ENCODE measurements at places on chromosomes 4 and X.
A peak's percentile ranks its signal among the peaks of the same experiment; 100 is the strongest.

- DNase-seq, result no peak
These were observed 29.6 kb upstream of the COX18 start for GRCh38 chr4:73099143-73099542.

- peak; percentile 7 for DNase-seq
These were observed 6.4 kb downstream of the TCEAL8 start for GRCh38 chrX:103248553-103248952.

GRCh38 chr4:41532882-41533281, 5.1 kb upstream of the LIMCH1 start:
- DNase-seq, result no peak

DNA sequence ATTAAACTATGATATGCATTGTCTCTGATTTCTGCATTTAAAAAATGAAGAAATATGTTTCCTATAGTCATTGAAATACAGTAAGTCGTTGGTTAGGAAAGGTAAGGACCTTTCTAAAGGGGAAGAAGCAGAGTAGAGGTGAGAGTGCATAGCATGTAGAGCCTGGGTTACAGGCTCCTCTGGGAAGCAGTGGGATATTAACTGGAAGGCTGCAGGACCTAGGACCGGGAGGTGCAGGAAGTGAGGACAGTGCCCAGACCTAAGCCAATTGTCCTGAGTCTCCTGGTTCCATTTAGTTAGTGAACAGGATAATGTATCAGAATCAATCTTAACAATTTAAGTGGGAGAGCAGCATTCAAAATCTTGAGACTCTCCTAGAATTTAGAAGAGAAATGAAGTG, 237.1 kb upstream of the NUDT6 start:
- no peak for DNase-seq

GRCh38 chrX:22237479-22237878, 35.2 kb upstream of the CBLL2 start:
- DNase-seq, result no peak

- peak; percentile 20 for DNase-seq
These were observed 238.2 kb upstream of the MAD2L1 start for GRCh38 chr4:120304801-120305200.

- no peak for DNase-seq
These were observed 1.2 kb downstream of the TADA2B start for GRCh38 chr4:7044137-7044930.

DNA sequence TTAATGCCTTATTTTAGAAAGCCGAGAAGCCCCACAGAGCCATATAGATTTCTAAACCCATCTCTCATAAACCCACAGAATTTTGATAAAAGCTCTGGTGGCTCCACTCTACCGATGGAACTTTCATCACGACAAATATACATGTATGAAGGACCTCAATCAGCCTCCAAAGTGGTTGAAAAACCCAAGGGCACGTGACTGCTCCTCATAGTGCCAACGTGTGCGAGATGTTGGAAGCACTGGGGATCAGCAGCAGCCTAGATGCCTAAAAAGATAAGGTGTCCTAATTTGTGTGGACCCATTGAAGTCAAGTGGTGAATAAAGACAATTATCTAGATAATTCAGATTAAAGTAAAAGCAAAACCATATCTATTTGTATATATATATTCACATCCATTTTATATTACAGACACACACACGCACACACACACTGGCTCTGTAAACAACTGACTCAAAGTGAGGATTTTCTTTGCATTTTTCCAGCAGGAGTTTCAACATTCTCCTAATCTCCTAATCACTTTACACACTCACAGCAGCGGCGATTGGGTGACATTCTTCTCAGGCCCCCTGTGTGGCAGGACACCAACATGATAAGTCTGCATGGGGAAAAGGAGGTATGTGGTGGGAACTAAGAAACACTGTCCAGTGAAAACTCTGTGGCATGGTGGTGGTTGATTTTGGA, 2.8 kb upstream of the PITX2 start:
- DNase-seq, result no peak

DNA sequence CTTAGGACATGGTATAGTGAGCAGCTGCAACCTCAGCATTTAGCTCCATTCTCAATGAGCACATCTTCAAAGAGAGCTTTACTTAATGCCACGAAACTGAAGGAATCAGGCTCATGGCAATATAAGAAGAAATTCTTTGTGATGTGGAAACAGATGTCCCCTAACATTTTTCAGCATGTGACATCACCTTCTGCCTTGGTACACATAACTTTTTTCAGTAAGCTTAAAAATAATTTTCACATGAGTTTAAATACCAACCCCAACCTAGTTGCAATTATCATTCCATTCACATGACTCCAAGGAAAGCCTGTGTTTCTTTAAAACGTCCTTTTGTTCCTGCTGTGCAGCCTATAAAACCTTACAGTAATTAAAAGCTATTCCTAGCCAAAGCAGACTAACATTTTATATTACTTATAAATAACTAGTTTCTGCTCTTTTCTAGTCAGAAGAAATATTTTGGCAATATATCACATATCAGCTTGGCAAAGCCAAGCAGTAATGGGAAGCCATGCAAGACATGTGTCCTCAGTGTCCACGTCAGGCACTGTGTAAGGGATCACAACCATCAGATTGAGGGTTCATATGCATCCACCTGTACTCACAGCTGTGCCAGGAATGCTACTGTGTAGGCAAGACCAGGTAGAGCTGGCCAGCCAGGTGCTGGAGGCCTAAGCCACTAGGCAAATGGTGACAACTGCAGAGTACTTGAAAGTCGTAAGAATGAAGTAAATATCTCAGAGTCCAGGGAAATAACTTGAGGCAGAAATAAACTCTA, 466.6 kb downstream of the INPP4B start:
- no peak for DNase-seq

GRCh38 chrX:18949291-18949943, 34.5 kb downstream of the PHKA2 start:
- DNase-seq, result no peak

DNA sequence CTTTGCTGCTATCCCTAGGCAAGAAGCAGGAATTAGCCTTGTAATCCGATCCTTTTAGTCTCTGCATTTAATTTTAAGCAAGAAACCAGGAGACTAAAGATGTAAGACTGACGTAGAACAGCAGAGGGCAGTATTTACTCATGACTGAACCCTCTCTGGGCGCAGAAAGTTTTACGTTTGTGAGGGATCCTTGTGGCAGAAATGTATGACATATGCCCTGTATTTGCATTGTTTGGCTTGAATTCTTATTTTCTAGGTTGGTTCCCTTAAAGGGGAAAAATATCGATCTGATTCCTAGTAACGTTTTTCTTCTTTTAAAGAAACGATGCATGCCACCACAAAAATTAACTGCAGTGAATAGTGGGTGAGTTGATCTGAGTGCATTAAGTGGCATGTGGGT, 1.3 kb upstream of the FAT4 start:
- peak; percentile 76 for DNase-seq

DNA sequence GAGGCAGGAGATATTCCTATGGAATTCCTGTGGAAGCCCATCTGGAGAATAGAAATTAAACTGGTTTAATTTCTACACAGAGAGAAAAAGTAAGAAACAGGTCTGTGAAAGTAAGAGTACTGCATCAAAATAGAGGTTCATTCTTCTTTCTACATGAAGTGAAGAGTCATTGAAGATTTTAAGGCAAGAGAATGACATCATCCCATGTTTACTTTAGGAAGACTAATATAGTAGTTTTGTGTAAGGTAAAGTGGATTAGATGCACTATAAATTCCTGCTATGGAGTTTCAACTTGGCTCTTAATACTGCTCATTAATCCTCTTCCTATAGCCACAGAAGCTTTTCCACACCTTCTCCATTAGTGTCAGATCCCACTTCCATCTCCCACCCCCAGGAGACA, 47.6 kb downstream of the CNGA1 start:
- DNase-seq, result no peak

DNA sequence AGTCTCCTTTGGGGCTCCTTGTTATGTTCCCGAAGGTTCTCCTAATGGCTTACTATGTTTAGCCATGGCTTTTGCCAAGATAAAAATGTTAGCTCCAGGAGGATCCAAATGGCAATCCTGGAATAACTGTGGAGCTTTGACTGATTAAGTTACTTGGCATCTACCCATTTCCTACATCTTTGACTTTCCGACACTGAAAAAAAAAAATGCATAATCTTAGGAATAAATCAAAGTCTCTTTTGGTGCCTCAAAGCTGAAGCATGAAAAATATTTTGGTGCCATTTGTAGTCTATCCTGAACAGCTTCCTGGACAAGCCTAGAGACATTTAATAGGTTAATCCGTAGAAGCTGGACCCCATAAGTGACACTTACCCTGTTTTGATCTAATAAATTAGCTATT, 191.7 kb downstream of the PALLD start:
- DNase-seq, result no peak

- peak; percentile 49 for DNase-seq
These were observed 39.9 kb downstream of the TXLNG start for GRCh38 chrX:16826207-16826606.

- no peak for DNase-seq
These were observed 300.1 kb upstream of the FTHL17 start for GRCh38 chrX:31371956-31372355.

DNA sequence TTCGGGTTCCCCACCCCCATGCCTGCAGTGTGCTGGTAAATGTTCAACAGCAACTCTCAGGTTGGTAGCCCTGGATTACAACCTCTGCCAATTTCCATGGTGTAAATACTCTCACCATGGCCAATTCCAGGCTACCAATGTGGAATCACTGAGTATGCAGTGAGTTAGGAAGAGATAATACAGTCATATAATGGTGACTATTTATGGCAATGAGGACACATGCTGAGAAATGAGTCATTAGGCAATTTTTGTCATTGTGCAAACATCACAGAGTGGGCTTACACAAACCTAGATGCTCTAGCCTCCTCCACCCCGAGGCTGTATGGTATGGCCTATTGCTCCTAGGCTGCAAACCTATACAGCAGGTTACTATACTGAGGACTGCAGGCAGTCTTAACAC, 4.6 kb upstream of the CLDN24 start:
- no peak for DNase-seq

GRCh38 chr4:1501754-1502500, 95.7 kb upstream of the NKX1-1 start:
- DNase-seq, result no peak

DNA sequence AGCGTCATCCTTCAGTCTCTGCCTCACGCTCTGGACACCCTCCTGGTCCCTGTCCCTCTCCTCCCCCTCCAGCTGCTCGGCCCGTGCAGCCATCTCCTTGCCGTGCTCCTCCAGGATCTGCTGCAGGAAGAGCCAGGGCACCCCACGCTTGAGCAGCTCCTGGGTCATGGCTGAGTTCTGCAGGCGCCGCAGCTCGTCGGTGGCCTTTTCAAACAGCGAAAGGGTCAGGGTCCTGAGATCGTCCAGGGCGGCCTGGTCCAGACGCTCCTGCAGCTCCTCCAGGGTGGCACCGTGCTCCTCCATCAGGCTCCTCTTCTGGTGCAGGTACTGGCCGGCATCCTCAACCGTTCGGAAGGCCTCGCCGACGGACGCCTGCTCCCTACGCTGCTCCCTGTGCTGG, 85.8 kb downstream of the EVC2 start:
- no peak for DNase-seq

DNA sequence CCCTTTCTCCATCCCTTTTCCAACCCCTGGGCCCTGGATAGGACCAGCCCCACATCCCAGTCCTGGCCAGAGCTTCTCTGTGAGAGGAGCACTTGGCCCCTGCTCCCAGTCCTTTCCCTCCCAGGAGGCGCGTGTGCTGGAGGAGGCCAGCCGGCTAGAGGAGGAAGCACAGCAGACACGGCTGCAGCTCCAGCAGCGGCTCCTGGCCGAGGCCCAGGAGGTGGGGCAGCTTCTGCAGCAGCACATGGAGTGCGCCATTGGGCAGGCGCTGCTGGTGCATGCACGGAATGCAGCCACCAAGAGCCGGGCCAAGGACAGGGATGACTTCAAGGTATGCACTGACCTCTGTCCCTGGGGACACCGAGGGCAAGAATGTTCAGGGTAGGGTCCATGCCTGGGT, 87.5 kb downstream of the EVC start:
- DNase-seq, result no peak

DNA sequence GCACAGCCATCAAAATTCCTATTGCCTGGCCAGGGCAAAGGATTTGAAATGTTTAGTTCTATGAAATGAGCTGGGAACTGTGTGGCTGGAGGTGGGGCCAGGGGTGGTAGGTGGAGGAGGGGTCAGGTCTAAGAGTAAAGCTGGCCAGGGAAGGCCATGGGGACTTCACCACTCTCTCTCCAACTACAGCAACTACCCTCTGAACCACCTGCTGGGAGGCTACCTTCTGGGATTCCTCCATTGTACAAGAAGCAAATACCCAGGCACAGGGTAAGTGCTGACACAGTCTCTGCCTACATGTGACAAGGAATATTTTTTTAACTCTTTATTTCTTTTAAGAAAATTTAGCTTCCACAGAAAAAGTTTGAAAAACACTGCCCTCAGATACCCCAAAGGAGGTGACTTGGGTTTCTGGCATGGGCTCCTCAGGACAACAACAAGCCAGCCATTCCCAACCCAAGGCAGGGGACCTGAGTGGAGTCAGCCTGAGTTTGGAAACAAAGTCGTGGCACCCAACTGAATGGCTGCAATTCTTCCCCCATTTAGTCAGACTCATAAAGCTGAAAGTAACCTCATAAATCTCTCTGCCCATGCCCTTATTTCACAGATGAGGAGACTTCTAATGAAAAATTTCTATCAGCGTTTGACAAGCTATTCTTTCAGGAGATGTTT, 593.8 kb upstream of the DIPK2B start:
- DNase-seq, result no peak

GRCh38 chr4:126385954-126386353, 1071.2 kb downstream of the FAT4 start:
- no peak for DNase-seq

DNA sequence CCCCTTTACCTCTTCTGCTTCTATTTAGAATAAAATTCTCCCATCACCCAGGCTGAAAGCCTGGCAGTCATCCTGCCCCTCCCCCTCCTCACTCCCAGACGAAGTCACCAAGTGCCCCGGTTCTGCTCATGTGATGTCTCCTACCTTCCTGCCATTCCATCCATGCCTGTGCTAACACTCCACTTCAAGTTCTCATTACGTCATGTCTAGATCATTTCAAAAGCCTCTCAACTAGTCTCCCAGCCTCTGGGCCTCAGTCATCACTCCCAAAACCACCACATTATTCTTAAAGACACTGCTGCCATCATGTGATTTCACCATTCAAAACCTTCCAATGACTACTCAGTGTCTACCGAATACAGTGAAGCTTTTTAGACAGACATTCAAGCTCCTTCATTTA, 17.2 kb upstream of the HOPX start:
- no peak for DNase-seq

GRCh38 chr4:176538217-176538925, 218.6 kb downstream of the SPCS3 start:
- no peak for DNase-seq

DNA sequence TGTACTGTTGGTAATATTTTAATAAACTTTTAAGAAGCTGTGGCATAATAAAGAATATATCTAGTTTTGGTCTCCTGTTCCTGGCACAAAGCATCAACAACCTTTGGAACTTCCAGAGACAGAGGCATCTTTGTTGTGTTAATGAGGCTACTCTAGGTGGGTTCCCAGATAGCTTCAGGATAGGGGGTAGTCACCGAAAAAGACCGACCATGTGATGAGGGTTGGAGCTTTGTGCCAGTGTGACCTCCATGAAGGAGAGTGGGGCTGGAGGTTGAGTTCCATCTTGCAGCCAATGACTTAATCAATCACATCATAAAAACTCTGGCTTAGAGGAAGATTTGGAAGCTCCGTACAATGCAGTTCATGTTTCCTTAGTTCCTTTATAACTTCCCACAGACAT, 9.9 kb downstream of the PPAT start:
- DNase-seq, result no peak

All from NCI-H1105 treated with DMSO at 0.1 percent for 48 hours (cell line).